ENCODE measurements at places on chromosomes 6 and 20. TPM values are rescaled to one million over a fixed set of nuclear protein-coding genes. Genes with fewer than 3 reads are reported as not detected.

DNA sequence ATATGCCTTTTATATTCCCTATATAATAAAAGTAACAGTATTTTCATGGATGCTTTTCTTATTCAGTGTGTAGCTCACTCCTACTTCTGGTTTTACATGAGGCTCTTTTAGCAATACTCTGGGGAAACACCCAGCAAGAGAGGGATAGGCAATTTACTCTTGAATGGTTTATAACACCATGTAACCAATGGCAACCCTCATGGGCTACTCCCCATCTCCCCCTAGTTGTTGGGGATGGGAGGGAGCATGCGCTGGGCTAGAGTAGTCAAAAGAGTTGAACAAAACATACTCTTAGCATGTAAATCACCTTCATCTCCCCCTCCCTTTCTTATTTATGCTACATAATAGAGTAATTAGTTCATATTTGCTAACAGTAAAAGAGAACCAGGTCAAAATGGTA, 140.1 kb upstream of the LRFN2 start:
- DNase-seq = no peak

DNA sequence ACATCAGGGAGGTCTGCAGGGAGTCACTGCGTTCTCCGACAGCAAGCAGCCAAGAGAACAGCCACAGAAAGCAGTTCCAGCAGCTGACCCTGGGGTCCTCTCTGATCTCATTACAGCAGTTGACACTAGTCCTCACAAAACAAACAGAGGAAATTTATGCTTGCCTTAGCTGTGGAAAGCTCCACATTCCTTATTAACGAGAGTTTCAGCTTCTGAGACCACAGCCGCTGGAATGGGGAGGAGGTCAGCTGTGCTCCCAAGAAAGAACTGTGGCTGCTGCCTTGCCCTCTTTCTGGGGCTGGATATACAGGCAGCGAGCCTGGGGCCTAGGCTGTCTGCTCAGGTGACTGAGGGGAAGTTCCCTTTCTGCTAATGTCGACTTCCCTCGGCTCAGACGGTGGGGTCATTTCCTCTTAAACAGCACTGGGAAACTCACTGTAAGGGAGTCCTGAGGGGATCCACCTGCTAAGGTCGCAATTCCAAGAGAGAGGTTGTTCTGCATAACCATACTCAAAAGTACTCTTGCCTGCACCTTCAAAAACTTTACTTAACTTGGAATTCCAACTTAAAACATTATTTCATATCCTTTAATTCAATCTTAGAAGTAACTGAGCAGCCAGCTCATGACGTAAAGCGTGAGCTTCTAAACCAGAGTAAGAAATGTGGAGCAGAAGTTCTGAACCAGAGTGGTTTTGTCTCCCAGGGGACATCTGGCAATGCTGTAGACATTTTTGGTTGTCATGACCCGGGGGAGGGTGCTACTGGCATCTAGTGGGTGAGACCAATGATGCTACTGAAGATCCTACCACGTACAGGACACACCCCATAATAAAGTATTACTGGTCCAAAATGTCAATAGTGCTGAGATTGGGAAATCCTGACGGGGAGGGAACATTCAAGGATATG, 80.3 kb downstream of the BACH2 start:
- DNase-seq = peak; percentile 34

DNA sequence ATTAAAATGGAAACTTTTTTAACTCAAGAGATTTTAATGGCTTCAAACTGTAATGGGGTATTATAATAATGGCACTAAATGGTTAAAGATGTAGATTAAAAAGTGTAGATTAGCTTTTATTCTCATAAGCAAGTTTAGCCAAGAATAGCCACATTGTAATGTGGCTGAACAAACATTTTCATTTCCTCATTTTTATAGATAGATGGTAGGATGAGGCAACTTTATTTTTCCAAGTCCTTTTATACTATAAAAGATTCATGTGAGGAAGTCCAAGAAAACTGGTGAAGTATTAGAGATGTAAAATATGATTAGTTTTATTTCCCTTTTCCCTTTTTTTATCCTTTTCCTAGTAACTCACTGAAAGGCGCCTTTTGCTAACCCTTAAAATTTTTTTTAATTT, 88.8 kb downstream of the ATRN start:
- DNase-seq = no peak

- no peak for DNase-seq
These were observed 718.4 kb upstream of the CHD6 start for GRCh38 chr20:42336576-42336975.

- no peak for DNase-seq
These were observed 3.7 kb upstream of the MMP9 start for GRCh38 chr20:46004889-46005473.

DNA sequence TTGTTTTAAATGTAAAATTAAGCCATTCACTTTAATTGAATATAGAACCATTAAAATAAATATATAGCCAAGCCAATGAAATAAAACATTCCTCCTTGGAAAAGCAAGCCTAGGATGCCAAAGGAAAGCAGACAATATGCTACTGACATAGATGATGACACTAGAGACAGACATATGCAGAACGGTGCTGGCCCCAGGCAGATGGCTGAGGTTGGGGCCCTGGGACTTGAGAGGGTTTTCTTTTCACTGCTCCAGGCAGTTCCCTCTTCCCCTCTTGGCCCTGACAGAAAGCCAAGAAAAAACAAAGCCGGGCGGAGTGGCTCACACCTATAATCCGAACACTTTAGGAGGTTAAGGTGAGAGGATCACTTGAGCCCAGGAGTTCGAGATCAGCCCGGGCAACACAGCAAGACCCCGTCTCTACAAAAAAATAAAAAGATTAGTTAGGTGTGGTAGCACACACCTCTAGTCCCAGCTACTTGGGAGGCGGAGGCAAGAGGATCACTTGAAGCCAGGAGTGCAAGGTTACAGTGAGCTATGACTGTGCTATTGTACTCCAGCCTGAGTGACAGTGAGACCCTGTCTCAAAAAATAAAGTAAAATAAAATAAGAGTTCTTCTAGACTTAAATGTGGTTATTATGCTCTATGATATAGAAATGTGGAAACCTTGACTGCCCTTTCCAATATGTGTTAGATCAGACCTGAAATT, 31.2 kb downstream of the FASTKD5 start:
- DNase-seq = no peak

DNA sequence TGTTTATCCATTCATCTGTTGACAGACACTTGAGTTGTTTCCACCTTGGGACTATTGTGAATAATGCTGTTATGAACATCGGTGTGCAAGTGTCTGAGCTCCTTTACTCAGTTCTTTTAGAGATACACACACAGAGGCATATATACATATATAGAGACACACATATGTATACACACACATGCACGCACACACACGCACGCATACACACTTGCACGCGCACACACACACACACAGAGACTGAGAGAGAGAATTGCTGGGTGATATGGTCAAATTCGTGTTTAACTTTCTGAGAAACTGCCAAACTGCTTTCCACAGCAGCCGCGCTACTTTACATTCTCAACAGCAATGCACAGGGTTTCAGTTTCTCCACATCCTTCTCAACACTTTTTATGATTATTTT, 273.3 kb downstream of the FARS2 start:
- DNase-seq = no peak

DNA sequence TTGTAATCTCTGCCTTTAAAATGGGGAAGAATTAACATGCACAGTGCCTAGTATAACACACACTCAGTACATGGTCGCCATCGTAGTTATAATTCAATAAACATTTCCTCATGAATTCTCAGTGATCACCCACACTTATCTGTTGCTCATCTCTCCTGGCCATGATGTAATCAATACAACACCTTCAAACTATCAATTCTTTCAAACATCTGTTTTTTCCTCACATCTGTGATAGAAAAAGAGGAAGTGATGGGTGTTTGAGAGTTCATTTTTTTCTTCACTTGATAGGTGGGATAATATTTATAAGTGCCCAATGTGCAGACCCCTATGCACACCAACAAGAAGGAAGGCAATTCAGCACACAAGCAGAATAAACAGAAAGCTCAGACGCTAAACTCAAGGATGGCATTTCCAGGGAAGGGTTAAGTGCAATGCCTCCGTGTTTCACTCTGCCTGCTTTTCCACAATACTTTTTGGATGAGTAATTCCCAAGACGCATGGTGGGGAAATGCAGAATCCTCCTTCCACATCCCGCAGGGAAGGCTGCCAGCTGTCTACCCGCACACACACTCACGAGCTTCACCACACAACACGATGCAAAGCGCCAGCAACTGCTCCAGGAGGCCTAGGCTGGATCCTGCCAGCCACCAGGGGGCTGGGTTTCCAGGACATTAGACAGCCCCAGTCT, 100.3 kb downstream of the GMPR start:
- DNase-seq = no peak

DNA sequence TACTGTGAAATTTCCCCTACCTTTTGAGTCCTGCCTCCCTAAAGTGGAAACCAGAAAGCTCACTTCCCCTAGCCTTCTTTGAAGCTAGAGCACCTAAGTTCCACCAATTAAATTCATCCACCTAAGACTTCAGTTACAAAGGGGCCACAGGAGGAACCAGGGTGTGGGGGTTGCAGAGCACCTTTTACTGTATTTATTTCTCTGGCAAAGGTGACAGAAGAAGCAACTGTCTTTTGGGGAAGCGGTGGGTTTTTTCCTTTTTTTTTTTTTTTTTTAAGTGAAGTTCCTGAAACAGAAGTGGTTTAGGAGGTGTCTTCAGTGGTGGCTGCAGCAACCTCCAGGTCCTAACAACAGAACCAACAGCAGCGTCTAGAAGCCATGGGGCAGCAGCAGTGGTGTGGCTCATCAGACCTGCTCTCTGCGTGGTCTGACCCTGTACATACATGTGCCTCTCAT, 13.1 kb downstream of the PSMB9 start:
- peak; percentile 50 for DNase-seq

DNA sequence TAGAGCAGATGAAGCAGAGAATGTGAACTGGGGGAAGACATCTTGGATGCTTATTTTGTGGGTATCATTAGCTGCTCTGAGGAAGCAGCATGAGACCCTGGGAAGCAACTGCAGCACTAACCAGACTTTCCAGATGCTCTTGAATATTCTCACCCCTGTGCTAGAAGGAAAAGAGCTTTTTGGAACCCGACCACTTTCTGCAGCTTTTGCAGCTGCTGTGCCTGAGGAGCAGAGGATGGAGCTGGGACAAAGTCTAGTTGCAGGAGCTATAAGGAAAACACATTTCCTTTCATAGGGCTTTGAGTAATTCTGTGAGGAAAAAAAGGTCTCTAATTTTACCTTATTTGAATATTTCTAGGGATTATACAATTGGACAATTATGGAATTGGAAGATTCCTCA, 369.7 kb downstream of the CD109 start:
- DNase-seq = no peak

GRCh38 chr6:163926642-163927041, 512.1 kb downstream of the QKI start:
- no peak for DNase-seq

DNA sequence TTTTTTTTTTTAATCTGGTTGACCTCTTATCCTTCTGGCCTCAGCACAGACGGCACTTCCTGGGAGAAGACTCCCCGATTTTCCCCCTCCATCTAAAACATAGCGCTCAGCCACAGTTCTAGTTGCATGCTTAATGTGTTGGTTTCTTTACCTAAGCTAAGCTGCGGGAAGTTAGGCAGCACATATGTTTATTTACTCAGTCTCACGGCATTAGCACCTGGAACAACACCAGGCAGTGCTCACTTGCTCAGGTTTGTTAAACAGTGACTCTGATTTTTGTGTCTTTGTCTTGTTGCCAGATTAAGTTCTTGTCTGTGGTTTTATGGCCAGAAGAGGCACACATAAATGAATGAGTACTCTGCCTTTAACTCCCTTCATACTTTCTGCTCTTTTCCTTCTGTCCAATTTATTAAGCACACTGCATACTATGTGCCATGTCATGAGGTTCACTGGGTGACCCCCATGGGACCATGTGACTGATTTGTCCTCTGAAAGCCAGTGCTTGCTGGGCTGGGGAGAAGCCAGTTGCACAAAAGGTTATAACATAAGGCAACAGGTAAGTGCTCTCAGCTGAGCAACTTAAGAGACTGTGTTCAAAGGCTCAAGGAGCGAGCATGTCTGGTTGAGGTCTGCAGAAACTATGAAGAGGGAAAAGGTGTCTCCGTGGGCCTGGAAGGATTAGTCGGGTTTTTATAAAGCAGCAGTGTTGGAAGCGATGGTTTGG, 93.6 kb downstream of the RPP40 start:
- no peak for DNase-seq

CYP24A1 gene
- polyA plus RNA-seq = not detected

TRIM40 gene
- polyA plus RNA-seq = not detected

GMPR gene
- polyA plus RNA-seq = 0.97 TPM

CCHCR1 gene
- polyA plus RNA-seq = 9.2 TPM

OPN5 gene
- not detected for polyA plus RNA-seq

CTAGE9 gene
- polyA plus RNA-seq = not detected

SGK2 gene
- polyA plus RNA-seq = not detected

CCN5 gene
- not detected for polyA plus RNA-seq

TDP2 gene
- 49.1 TPM for polyA plus RNA-seq

TNXB gene
- polyA plus RNA-seq = 0.13 TPM

All from naive thymus-derived CD8-positive, alpha-beta T cell (primary cell).